ELF-1 (cell line): ENCODE measurements at places on chromosomes 7 and 10.

DNA sequence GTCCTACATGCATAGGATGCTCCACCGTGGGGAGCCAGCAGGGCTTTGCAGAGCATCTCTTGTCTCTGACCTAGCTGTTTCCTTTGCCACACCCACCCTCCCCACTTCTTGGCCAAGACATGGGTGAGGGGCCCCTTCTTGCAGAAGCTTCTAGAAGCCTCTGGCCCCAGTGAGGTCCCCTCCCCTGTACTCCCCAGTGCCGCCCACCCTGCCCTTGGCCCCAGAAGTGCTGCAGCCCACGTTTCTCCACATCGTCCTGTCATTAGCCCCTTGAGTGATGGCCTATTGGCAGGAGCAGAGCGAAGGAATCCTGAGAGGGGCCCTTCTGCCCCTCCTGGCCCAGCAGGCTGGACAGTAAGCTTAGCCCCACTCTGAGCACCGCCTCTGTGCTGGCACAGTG is 43.7 kb downstream of the ALOX5 start:
- no peak for DNase-seq

GRCh38 chr7:84100866-84101265 is 93.7 kb downstream of the SEMA3A start:
- DNase-seq, result no peak

- DNase-seq, result no peak
These were observed 139.4 kb downstream of the GFRA1 start for GRCh38 chr10:116133634-116134033.

- no peak for DNase-seq
These were observed 481.4 kb downstream of the NEBL start for GRCh38 chr10:20415684-20416083.

- no peak for DNase-seq
These were observed 12.2 kb upstream of the NMT2 start for GRCh38 chr10:15180736-15181135.

GRCh38 chr7:46932676-46933424 is 649.1 kb downstream of the TNS3 start:
- no peak for DNase-seq

GRCh38 chr7:19798986-19799385 is 25.6 kb upstream of the TMEM196 start:
- no peak for DNase-seq

DNA sequence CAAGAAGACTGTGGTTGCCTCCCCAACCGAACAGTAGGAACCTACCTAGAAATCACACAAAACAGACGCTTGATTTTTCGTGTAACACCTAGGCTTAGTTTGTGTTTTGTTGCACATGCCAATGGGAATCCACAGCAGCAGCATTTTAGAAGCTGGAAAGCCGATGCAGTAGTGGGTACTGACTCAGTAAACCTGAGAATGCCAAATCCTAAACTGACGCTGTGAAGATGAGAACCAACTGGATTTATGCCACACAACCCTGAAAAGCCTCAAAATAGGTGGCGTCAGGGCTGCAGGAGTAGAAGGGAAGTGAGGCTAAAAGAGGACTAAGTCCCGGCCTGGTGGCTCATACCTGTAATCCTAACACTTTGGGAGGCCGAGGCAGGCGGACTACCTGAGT is 162.5 kb downstream of the REEP3 start:
- DNase-seq, result no peak

DNA sequence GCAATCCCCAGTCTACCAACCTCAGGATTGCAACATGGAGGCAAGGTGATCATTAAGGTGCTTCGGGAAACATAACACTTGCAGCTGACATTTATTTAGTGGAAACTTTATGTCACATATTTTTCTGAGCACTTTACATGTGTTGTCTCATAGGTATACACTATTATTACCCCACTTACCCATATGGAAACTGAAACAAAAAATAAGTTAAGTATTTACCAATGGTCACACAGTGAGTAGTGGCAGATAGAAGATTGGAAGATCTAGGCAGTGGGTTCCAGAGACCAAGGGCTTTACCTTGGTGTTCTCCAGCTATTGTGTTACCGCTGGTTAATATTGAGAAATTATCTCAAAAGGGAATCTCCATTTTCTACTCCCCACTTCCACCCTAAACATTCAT is 1279.1 kb upstream of the SORCS1 start:
- DNase-seq, result no peak

GRCh38 chr10:5416981-5417380 is 4.6 kb downstream of the NET1 start:
- no peak for DNase-seq

DNA sequence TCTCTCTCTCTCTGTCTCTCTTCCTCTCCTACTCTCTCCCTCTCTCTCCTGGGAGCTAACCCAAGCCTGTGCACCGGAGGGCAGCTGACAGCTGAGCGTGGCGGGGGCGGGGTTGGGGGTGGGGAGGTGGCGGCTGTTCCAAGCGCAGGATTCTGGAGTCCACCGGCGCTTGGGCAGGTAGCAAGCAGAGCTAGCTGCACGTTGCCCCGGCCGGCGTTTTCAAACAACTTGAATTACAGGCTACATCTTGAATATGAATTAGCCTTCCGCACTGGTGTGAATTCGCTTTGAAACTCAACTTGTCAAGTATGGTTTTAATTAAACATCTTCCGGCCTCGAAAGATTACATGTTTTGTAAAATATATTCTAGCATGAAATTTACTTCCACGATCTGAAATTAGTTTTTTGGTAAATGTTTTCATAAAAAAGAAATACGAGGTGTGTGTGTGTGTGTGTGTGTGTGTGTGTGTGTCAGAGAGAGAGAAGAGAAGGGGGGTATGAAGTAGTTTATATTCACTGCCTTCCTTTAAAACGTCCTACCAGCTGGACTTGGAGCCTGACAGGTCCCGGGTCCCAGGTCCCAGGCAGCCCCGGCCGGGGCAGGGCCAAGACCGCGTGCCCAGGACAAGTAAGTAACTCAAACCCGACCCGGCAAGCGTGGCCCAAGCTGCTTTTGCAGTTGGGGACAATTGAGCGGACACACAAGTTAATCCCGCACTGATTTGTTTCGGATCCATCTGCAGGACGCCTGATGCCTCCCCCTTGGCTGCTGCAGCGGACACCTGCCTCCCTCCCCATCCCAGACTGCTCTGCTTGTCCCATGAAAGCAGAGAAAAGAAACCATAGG is 9.0 kb upstream of the DLX6 start:
- DNase-seq, result peak; percentile 50

- DNase-seq, result no peak
These were observed 278.3 kb downstream of the HGF start for GRCh38 chr7:81491573-81491972.

- DNase-seq, result no peak
These were observed 479.6 kb upstream of the POM121L12 start for GRCh38 chr7:52555805-52556204.

DNA sequence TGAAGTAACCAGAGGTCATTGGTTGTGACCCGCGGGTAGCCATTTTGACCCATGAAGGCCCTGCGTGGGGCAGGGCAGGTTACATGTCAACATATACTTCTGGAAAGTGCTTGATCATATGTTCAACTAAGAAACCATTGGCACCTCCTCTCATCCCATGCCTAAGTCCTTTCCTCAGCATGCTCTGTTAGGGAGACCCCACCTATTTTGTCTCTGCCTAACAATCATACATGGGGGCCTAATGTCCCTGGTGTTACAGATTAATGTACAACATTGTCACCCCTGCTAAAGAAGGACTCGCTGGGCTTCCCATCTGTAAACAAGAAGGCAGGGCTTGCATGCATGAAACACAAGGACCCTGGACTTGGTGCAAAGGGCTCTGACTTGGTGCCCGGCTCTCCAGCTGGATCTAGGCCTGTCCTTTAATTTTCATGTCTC is 133.7 kb upstream of the TNS3 start:
- no peak for DNase-seq

DNA sequence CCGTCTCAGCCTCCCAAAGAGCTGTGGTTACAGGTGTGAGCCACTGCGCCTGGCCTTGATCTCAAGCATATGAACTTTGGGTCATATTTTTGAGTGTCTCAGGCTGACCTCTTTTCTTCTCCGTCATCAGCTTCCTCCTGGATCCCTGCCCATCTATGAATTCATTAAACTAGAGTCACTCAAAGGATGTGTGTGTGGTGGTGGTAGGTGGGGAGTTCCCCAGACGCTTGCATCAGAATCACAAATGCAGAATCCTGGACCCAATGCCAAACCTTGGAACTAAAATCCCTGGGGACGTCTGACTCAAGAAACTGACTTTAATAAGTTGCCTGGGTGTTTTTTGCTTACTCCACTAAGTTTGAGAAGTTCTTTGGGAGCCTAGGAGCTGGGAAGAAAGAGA is 6.7 kb upstream of the CREB5 start:
- DNase-seq, result no peak

GRCh38 chr7:50795253-50795652 is 12.6 kb upstream of the GRB10 start:
- DNase-seq, result no peak

DNA sequence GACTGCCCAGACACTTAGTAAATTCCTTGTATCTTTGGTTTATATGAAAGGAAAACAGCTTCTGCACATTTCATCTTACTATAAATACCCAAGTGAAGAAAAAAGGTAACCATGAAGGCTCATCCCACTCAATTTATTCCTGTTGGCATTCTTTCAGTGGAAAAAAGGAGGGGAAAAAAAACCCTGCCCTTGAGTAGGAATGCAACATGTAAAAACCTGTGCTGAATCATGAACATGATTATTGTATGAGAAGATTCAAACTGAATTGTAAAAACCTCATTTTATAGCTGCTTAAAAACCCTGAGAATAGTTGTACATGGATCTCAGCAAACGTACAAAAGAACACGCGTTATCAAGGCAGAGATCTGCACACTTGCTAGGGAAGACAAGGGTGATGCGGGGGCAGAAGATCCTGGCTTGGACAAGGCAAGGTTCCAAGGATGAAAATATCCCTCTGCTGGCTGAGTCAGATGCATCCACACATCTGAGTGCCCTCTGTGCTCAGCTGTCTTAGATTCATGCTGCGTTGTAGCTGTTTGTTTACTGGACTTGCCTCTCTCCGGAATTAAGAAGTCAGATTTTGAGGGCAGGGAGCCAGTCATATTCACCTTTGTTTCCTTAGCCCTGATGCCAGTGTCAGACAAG is 658.2 kb downstream of the PARD3 start:
- DNase-seq, result no peak

DNA sequence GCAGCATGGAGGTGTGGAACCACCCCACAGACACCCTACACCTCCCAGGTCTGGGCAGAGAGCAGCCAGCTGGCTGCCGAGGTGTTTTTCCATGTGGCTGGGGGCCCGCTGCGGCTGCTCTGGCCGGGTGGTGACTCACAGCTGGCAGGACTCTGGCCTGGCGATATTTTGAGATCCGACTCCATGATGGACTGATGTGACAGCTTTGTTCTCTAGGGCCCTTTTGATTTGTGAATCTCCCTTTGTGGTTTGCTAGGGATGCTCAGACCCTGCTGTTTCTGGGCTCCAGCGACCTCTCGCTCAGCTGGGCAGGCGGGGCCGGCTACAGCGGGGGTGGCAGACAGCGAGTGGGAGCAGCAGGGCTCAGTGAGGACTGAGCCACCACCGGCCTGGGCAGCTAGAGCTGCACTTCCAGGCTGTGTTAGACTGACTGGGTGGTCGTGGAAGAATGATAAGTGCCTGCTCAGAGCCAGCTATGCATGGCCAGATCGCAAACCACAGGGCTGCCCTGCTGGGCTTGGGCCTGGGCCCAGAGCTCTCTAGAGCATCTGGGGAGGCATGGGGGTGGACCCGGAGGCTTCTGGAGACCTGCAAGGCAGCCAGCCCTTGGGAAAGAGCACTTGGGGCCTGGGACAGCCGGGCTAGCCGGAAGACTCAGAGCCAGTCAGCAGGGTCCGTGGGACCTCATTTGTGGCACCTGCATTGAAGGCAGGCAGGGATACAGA is 46.2 kb upstream of the GDF10 start:
- DNase-seq, result no peak

DNA sequence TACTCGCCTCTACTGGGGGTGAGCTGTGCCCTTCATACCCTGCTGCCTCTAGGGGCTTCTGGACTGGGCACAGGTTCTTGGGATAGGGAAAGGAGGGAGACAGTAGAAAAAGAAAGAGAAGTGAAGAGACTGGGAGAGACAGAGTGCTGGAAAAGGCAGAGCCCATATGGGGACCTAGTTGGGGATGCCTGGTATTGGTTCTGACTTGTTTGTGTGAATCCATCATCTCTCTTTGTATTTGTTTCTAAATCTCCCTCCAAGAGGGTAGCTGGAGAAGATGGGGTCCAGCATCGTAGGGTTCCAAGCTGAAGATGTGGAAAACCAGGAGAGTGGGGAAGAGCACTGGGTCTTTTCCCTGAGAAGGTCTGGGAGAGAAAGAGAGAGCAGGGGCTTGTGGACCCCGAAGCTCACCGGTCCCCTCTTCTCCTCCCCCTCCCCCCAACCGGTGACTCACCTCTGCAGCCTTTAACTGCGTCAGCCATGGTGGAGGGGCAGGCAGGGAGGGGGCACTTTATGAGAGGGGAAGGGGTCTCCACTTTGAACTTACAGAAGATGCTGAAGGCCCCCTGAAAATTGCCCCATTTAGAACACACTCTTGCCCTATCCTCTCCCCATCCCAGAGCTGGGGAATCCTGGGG is 3.2 kb upstream of the VGF start:
- DNase-seq, result no peak

DNA sequence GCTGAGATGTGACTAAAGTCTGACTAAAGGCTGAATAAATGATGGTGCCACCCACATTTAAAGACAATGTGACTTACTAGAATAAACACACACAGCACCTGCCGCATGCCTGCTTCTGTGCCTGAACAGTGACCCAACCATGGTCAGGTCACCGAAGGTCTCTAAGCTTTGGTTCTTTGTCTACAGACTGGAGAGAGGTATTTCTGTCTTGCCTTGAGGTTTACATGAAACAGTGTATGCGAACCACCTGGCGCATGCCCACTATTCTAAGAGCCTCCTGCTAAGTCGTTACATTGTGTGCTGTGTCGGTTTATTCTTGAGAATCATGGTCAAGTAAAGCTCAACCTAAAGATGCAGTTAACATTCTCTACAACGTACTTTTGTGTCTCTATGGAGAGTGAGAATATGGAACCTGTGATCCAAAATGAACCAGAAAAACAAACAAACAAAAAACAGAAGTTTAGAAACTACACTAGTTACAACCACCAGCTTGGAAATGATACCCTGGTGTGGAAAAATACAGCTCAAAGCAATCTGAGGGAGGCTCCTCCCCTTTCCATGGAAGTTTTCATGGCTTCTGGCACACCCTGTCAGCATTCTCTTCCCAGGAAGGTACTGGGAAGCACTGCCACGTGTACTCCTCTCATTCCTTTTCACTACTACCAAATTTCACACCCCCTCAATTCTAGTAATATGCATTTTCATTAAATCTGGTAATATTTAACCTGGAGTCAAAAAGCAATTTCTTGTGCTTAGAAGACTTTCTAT is 40.0 kb downstream of the VOPP1 start:
- no peak for DNase-seq

- peak; percentile 34 for DNase-seq
These were observed 1.2 kb downstream of the DLG5 start for GRCh38 chr10:77925410-77925794.

GRCh38 chr7:126700807-126701604 is 551.7 kb downstream of the GRM8 start:
- peak; percentile 77 for DNase-seq

GRCh38 chr7:84187087-84187805 is 7.3 kb downstream of the SEMA3A start:
- DNase-seq, result no peak

GRCh38 chr7:3000566-3000965 is 43.1 kb downstream of the CARD11 start:
- DNase-seq, result no peak
